ENCODE measurements at places on chromosomes 16 and 17. TPM values are rescaled to one million over a fixed set of nuclear protein-coding genes. Genes with fewer than 3 reads are reported as not detected.

Gene ZCCHC14
- 37.3 TPM for total RNA-seq

Gene DHX58
- 11.6 TPM for total RNA-seq

Gene CNGB1
- total RNA-seq: 0.27 TPM

Gene TEKT5
- 1.1 TPM for total RNA-seq

Gene GNGT2
- not detected for total RNA-seq

Data from mesothelial cell of epicardium (in vitro differentiated cells).